Central memory CD4-positive, alpha-beta T cell (primary cell): ENCODE measurements at places on chromosomes 12 and 14.

- no peak for DNase-seq
Observed at GRCh38 chr14:94638339-94638738, 26.1 kb downstream of the SERPINA3 start.

GRCh38 chr12:121443193-121443870 lies 43.4 kb downstream of the RNF34 start:
- peak; percentile 37 for DNase-seq

DNA sequence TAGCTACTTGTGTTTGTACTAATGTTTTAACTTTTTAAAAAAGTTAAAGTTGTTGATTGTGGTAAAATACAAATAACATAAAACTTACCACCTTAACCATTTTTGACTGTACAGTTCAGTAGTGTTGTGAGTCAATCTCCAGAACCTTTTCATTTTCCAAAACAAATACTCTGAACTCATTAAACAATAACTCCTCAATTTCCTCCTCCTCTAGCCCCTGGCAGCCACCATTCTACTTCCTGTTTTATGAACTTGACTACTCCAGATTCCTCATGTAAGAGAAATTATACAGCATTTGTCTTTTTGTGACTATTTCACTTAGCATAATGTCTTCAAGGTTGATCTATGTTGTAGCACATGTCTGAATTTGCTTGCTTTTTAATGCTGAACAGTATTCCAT lies 299.1 kb upstream of the AMIGO2 start:
- no peak for DNase-seq

DNA sequence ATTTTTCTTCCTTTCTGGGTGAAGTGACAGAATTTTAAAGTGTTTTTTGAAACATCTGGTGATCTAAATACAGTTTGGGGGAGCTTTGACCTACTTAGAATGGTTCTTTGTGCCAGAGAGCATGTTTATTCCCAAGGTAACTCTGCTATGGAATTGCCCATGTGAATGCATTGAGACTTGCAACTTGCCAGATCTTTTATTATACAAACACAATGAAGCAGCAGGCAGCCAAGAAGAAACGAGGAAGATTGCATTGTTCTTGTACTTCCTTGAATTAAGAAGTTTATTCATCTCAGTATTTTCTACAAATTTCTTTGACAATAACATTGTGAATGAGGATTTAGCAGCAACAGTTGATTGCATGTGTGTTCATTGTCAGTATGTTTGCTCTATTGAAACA lies 55.5 kb downstream of the FGD4 start:
- no peak for DNase-seq

DNA sequence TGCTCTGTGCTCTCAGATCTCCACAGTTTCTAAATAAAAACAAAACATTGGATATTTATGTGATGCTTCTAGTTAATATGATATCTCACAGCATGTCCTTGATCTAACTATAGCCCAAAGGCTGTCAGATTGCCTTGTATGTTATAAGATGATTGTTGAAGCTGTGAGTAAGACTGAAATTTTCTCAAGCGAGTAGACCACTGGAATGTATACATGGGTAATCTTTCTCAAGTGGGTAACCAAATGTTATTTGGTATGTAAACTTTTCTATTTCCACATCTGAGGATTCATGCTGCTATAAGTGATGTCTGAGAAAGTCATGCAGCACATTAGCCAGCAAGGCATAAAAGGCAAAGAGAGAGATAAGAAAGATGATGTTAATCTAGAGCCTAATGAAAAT lies 886.7 kb downstream of the NRXN3 start:
- no peak for DNase-seq

DNA sequence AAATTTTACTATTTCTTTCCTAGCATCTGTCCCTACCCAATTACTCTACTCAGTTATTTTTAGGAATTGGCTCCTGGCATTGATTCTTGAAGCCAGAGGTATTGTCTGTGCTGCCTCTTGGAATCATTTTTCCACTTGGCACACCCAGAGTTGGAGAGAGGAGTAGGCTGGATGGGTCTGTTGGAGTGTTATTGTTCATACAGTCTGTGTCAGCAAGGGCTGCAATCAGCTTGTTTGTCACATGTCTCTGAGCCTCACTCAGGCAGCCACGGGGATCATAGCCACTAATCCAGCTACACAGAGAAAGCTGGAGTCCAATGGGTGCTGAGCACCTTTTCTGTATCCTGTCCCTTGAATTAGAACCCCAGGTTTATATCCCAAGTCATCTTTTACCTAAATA lies 176.0 kb upstream of the DYRK2 start:
- DNase-seq = no peak

- DNase-seq = no peak
Observed at GRCh38 chr12:84572196-84572595, 340.4 kb downstream of the SLC6A15 start.

GRCh38 chr14:51576117-51576430 lies 75.6 kb upstream of the FRMD6 start:
- DNase-seq = no peak

- no peak for DNase-seq
Observed at GRCh38 chr14:95918466-95918865, 41.8 kb downstream of the TUNAR start.

DNA sequence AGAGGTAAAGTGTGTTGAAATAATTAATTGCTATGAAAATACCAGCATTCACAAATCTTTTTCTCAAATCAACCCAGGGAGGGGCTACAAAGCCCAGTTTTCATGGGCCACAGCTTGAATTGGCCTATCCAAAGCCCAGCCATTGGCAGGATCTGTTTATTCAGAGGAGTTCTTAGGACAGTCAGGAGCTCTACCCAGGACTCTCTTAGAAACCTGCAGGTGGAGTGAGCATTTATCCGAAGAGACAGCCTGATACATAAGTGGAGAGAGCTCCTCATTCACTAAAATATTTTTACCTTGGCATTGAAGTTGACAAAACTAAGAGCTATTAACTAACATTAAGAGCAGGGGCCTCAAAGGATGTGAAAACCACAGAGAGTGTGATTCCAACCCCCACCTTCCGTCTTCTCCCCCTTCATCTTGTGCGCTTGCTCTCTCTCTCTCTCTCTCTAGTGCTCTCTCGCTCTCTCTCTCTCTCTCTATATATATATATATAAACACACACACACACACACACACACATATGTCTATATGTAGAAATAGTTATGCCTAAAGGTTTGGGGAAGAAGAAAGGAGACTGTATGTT lies 315.5 kb downstream of the SNAPC1 start:
- DNase-seq = peak; percentile 14

DNA sequence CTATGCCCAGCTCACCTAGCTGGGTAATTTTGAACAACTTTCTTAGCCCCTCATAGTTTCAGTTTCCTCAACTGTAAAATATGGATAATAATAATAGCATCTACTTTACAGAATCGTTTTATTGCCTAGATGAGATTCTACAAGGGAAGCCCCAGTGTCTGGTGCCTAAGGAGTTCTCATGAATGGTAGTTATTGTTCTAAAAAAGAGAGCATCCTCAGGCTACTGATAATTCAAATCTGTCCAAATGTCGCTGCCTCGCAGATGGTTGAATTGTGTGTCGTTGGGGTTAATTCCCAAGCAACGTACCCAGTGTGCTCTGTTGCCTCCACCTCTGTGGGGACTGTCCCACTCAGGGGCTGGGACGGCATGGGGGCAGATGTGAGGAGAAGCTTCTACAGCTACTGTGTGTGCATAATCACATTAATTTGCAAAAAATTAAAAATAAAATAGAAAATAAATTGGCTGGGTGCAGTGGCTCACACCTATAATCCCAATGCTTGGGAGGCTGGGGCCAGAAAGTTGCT lies 71.6 kb upstream of the CEP83 start:
- no peak for DNase-seq

DNA sequence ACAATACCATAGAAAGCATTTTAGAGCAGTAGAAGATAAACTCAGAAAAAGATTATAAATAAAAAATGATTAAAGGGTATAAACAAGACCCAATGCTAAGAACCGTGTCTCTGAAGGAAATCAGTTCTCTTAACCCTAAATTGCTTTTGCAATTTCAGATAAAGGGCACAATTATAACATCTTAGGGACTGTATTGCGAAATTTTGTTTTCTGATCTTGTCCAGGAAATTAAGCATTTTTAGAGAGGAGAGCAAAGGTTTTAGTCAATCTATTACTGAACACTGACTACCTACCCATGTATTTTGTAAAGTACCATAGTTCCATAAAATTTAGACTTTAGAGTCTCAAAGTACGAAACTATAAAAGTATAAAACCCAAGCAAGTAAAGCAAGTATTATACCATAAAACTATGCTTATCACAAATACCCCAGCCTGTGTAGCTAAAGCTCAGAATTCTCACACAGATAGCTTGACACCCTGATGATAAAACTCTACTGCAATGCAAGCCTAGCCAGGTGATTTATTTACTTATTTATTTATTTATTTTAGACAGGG lies 6.8 kb upstream of the CHPT1 start:
- no peak for DNase-seq

- DNase-seq = peak; percentile 25
Observed at GRCh38 chr12:89709995-89710872, 1.6 kb upstream of the ATP2B1 start.
